Motor neuron (in vitro differentiated cells): ENCODE measurements at places on chromosomes 1 and 21.

DNA sequence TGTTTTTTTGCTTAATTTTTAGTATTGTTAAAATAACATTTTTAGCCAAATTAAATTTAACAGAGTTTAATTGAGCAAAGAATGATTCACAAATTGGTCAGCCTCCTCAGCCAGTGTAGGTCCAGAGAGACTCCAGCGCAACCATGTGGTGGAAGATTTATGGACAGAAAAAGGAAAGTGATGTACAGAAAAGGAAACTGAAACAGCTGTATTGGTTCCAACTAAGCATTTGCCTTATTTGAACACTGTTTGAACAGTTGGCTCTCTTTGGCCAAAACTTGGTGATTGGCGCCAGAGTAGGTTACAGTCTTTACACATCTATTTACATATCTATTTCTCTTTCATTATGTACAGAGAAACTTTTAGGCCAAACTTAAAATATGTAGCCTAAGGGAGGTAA, 19.4 kb downstream of the RPS6KC1 start:
- no peak for ATAC-seq

DNA sequence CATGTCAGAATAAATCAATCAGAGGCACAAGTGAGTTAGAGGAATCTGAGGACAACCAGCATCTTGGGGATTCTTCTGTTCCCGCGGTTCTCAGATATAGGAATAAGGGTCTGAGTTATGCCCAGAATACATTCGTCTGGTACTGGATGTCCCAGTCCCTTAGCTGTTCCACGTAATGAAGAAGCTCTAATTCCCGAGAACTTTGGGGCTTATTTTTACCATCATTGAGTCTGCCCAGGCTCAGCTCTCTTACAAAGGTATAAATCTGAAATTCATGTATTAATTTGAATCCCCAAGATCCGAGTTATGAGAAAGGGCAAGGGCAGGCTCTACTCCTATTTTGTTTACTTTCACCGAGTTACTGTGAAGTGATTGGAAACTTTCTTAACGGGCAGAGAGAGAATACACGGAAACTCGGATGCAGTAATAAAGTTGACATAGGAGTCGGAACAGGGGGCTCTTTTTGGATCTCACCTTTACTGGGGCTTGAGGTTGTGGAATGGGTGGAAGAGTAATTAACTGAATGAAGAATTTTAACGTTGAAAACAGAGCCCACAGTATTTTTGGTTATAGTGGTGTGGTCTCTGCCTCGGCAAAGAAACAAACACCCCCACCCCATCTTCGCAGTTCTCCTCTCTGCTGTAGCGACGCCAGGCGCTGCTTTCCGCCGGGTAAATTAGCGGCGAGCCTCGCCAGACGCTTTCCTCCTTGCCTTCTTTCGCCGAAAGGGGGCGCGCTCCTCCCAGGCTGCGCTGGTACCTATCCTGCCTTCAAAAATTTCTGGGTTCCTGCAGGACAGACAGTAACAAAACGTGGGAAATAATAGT, 7.1 kb downstream of the PRRX1 start:
- ATAC-seq, result peak; percentile 77

- no peak for ATAC-seq
Observed at GRCh38 chr1:218817691-218818465, 355.8 kb upstream of the LYPLAL1 start.

- no peak for ATAC-seq
Observed at GRCh38 chr1:245503548-245503947, 348.8 kb downstream of the KIF26B start.
